Fibroblast of lung (primary cell): ENCODE measurements at places on chromosomes 13 and 19. TPM values are rescaled to one million over a fixed set of nuclear protein-coding genes. Genes with fewer than 3 reads are reported as not detected.

Gene PRR22
- 0.15 and 0.23 TPM in 2 replicates for polyA plus RNA-seq

DNA sequence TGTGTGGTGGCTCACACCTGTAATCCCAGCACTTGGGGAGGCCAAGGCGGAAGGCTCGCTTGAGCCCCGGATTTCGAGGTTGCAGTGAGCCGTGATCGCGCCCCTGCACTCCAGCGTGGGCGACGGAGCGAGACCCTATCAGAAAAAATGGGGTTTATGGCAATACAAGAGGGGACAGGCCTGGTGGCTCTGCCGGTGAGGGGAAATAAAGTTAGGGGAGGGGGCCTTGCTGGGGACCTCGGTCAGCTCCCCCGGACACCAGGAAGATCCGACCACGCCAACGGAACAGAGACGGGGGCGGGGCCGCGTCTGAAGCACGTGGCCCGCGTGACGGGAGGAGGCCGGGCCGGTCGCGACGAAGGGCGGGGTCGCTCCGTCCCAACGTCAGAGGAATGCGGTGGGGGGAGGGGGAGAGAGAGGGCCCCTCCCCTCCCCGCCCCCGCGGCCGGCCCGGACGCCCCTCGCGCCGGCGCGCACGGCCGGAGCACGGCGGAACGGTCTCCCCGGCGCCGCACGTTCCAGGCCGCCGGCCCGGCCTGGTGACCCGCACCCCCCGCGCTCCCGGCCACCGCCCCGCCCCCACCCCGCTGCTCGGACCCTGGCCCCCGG lies 1.9 kb upstream of the HNRNPL start:
- peak; percentile 85 for DNase-seq

- no peak for DNase-seq
Observed at GRCh38 chr19:1159864-1160595, 14.0 kb downstream of the SBNO2 start.

DNA sequence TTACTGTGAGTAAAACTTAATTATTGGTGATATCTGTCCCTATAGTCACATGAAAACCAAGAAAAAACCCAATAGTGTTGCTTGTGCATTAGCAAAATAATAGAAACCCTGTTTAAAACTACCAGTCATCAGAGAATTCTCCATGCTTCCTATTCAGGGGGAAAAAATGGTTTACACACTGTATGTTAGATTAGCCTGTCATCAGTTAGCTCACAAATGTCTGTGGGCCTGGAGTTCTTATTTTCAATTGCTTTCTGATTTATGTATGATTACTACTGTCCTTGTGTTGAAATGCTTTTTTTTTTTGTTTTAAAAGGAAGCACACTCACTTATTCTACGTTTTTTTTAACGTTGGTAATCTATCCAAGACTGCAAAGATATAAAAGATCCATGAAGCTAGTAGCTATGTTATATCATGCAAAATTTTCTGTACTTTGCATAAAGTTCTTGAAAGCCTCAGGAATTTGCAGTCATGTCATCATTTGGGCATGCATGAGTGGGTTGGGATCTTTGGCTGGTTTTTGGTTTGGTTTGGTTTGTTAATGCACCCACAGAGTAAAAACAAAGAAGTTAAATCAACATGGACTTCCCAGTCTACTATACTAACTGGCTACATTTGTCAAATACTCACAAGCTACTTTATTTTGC lies 25.9 kb downstream of the RXFP2 start:
- peak; percentile 61 for DNase-seq

GRCh38 chr19:51339313-51339686 lies 2.6 kb downstream of the VSIG10L start:
- DNase-seq, result no peak

DNA sequence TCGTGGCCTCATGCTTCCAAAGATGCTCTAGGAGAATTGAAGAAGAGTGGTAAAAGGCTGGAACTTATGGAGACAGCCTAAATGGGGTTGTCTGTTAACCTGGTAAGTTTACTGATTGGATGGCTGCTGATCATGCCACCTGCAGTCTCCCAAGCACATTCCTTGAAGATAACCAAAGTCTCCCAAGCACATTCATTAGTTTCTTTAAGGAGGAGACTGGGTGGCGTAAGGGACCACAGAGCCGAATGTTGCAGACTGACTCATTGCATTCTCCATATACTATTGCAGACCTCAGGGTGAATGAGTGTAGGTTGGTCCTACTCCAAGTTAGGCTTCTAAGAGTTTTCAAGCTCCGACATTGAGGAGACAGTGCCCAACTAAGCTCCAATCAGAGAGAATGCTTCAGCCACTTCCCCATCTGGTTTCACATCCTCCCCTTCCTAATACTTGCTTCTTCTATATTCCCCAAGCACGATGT lies at the start of gene IGFL3:
TSS of gene IGFL3 (minus strand) at position 51 of the 478 bp plus-strand sequence. CDS start at position 12, 39 bp downstream.
- DNase-seq, result peak; percentile 94
